Activated CD8-positive, alpha-beta T cell treated with anti-CD3 and anti-CD28 coated beads for 36 hours (primary cell): ENCODE measurements at places on chromosomes 11 and 22. TPM values are rescaled to one million over a fixed set of nuclear protein-coding genes. Genes with fewer than 3 reads are reported as not detected.

DNA sequence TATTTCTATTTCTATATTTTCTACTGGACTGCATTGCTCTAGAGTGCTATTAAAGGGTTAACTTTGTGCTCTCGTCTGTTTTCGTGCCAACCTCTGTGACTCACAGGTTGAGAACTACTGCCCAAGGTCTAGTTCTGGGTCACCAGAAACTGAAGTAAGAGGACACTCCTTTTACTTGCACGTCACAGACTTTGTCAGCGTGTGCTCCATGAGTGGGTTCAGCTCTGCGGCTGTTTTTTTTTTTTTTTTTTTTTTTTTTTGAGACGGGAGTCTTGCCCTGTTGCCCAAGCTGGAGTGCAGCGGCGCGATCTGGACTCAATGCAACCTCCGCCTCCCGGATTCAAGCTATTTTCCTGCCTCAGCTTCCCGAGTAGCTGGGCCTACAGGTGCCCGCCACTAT lies 49.8 kb downstream of the CLMP start:
- H3K36me3 ChIP-seq, result no peaks in the 10 kb centered on the region
- H3K4me1 ChIP-seq, result no peaks in the 10 kb centered on the region

Gene APOL6
- total RNA-seq, result 37.1 TPM

Gene USP2
- total RNA-seq, result 0.61 TPM

GRCh38 chr11:131408025-131408640 lies 37.7 kb downstream of the NTM start:
- no peak overlapping the region for H3K27ac ChIP-seq
- H3K27me3 ChIP-seq, result peaks cover 2% of the 10 kb centered on the region

GRCh38 chr11:128714881-128715280 lies 21.0 kb downstream of the FLI1 start:
- H3K4me3 ChIP-seq, result no peak overlapping the region

Gene ZNF202
- 13.6 TPM for total RNA-seq
